ENCODE measurements at places on chromosomes 5 and 9.

DNA sequence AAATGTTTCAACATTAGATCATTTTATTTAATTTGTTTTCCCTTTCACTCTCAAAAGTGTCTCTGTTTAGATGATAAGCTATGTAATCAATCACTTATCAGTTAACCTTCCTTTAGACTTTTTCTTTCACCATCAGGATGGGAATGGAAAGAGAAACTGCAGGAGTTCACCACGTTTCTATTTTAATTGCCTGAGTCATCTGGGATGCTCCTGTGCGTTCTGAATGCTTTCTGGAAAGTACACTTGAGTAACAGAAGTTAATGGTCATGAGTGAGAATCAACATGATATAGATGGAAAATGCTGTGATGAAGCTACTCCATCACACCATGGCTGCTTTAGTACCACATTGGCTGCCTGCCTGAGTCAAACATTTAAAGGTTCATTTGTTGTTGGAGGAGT lies 783.3 kb upstream of the CDH9 start:
- no peak for DNase-seq

DNA sequence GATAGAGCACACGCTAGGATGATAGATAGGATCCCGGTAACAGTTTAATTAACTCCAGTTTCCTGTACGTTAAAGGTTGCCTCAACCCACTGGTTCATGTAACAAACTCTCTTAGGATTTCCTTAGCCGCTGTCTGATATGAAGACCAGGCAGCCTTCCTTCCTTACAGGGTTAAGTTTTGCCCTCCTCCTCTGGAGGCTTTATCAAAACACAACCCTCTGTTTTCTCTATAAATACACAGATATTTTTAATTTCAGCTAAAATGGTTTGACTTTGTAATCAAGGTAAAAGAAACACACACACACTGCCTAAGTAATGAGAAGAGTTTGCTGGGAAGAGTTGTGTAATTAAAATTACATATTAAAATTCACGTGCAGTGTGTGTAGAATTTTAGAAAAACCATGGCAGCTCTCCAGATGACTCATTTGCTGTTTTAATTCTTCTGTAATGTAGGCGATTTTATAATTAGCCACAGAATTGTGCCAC lies 369.8 kb downstream of the CSNK1G3 start:
- no peak for DNase-seq

DNA sequence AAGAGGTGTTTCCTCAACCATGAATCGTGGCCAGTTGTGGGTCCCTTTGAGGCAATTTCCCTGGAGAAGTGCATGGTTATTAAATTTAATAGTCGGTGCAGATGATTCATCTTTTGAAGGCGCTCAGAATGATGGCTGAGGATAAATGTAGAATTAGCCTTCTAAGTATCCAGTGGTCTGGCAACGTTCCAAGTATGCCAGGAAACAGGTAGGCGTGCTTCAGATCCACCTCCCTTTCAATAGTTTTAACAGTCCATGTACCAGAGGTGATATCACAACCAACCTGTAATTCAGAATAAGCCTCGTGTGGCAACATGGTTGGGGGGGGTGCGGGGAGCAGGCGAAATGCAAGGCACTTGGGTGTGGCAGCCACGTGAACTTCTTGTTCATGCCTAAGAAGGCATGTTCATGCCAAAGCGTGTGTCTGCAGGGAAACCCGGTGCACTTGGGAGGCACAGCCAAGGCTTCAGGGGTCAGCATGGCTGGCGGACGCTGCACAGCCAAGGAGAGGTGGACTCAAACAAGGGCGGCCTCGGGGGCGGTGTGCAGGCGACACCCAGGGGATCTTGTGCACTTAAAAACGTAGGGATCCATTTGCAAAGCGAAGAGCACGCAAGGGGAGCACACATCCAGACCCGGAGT lies 5.2 kb upstream of the NKD2 start:
- no peak for DNase-seq

DNA sequence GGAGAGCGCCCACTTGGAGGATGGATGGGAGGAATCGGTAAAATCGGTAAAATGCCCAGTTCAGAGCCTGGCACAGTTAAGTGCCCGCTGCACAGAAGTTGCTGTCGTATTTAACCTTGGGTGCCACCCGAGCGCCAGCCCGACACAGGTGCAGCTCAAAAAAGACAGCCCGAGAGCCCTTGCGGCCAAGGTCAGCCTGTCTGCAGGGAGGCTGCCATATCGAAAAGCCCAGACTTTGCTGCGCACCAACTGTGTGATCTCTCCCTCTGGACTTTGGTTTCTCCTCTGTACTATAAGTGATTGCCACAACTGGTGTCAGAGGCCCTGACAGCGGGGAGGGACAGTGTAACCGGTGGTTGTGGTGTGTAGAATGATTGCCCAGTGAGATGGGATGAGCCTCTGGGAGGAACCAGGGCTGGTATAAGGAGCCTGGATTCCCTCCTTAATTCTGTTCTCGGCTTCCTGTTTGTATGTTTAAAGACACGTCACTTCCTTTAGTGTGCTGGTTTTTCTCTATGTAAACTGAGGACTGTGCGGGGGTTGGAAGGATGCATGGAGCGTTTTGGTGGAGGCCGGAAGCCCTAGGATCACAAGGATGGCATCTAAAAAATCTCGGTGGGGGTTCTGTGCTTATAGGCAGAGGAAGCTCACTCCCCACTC lies 792 bp downstream of the NTMT1 start:
- DNase-seq, result no peak

GRCh38 chr9:8766096-8766495 lies 966.5 kb upstream of the DMAC1 start:
- no peak for DNase-seq

DNA sequence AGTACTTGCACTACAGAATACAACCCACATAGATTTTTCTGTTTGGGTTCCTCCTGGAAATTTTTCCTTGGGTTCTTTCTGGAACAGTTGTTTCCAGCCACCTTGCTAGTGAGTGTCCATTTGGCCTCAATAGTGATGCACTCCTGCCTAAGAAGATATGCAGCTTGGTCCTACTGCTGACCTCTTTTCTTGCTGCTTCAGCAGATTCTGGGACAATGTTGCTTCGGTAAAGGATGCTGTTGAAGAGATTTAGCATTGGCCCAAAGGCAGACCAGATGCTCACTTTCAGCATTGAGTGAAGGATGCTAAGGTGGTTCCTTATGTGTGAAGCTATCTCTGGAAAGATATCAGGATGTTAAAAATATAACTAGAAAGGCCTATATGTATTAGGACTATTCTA lies 86.2 kb upstream of the SMC5 start:
- DNase-seq, result no peak
